ENCODE measurements at places on chromosomes 5 and 9.

DNA sequence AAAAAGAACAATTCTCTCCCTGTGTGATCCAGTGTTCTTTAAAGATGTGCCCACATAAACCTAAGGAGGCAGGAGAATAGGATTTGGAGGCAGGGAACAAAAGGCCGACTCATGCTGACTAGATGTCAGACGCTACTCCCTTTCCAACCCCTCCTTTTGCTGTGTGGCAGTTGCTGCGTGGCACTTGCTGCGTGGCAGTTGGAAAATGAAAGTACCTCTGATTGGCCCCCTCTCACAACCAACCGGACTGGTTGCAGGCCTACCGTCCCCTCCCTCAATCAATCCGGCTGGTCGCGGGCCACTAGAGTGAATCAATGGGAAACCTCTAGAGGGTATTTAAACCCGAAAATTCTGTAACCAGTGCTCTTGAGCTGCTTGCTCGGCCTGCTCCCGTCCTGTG, 551.0 kb downstream of the KIF4B start:
- DNase-seq, result no peak

GRCh38 chr5:131064669-131065371, 100.2 kb downstream of the HINT1 start:
- no peak for DNase-seq

DNA sequence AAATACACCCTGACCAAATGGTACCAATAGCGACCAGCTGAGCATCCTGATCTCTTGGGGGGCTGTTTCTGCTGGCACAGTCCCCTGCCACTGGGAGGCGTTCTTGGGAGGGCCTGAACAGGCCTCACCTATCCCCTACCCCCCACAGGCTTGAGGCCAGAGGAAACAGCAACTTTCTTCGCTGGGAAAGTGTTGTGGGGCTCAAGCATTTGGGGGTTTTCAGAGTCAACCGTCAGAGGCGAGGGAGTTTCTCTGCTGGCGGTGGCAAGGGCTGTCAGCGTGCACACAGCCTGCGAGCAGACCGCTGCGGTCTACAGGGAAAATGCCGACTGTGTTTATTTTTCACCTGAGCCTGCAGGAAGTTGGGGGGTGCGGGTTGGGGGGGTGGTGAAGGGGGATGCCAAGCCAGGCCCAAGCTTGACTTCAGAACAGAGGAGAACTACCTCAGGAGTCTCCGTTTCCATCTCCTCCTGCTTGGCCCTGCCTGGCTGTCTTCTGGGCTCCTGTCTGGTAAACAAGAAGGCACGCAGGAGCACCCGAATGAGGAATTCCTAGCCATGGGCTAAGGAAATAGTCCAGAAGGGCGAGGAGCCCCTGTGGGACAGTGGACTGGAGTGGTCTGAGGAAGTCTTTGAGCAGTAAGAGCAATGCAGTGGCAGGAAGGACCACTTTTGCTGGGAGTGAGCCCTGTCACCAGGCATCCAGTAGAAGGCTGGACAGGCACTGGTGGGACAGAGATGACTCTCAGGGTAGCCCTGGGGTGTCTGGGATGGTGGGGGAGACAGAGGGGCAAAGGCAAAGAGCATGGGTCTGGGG, 18.1 kb downstream of the TCF7 start:
- no peak for DNase-seq

- DNase-seq, result no peak
These were observed 269.9 kb upstream of the TUSC1 start for GRCh38 chr9:25948182-25948581.

GRCh38 chr5:171258737-171259415, 50.2 kb upstream of the TLX3 start:
- DNase-seq, result no peak
